IMR-90 (cell line): ENCODE measurements at places on chromosomes 2 and 18.
A peak's percentile ranks its signal among the peaks of the same experiment; 100 is the strongest.

- no peak overlapping the region for H3K27ac ChIP-seq
- H3K4me3 ChIP-seq: no peak overlapping the region
- no peaks in the 10 kb centered on the region for H3K4me1 ChIP-seq
- H3K27me3 ChIP-seq: no peaks in the 10 kb centered on the region
These were observed 954.6 kb downstream of the TSN start for GRCh38 chr2:122710049-122710448.

- no peaks in the 10 kb centered on the region for H3K36me3 ChIP-seq
- no peak overlapping the region for H3K27ac ChIP-seq
- no peak overlapping the region for H3K4me3 ChIP-seq
- H3K4me1 ChIP-seq: peaks cover 15% of the 10 kb centered on the region
These were observed 16.8 kb downstream of the WDFY1 start for GRCh38 chr2:223928113-223929006.

GRCh38 chr2:230346921-230347533 lies 20.0 kb downstream of the SP140L start:
- H3K27ac ChIP-seq: no peak overlapping the region
- no peaks in the 10 kb centered on the region for H3K4me1 ChIP-seq
- H3K36me3 ChIP-seq: 0 out of 2 replicates have a peak, but pooled peaks cover 3% of the 10 kb centered on the region
- DNase-seq: peak; percentile 8
- H3K4me3 ChIP-seq: no peak overlapping the region

DNA sequence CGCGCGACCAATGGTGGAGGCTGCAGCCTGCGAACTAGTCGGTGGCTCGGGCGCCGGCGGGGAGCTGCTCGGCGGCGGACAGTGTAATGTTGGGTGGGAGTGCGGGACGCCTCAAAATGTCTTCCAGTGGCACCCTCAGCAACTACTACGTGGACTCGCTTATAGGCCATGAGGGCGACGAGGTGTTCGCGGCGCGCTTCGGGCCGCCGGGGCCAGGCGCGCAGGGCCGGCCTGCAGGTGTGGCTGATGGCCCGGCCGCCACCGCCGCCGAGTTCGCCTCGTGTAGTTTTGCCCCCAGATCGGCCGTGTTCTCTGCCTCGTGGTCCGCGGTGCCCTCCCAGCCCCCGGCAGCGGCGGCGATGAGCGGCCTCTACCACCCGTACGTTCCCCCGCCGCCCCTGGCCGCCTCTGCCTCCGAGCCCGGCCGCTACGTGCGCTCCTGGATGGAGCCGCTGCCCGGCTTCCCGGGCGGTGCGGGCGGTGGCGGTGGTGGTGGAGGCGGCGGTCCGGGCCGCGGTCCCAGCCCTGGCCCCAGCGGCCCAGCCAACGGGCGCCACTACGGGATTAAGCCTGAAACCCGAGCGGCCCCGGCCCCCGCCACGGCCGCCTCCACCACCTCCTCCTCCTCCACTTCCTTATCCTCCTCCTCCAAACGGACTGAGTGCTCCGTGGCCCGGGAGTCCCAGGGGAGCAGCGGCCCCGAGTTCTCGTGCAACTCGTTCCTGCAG lies at the start of gene HOXD9:
Gene HOXD9, plus strand, starts transcription at position 37 of the 728 bp plus-strand sequence. Its CDS starts 50 bp downstream, at position 87.
- DNase-seq: no peak
- no peaks in the 10 kb centered on the region for H3K36me3 ChIP-seq
- peaks cover 90% of the 10 kb centered on the region for H3K27me3 ChIP-seq
- H3K4me1 ChIP-seq: no peaks in the 10 kb centered on the region

GRCh38 chr2:42369532-42370229 lies 8.7 kb upstream of the COX7A2L start:
- no peak for DNase-seq
- no peaks in the 10 kb centered on the region for H3K36me3 ChIP-seq
- H3K27ac ChIP-seq: no peak overlapping the region
- H3K4me1 ChIP-seq: no peaks in the 10 kb centered on the region

- H3K4me1 ChIP-seq: no peaks in the 10 kb centered on the region
- H3K36me3 ChIP-seq: no peaks in the 10 kb centered on the region
- H3K27ac ChIP-seq: no peak overlapping the region
- H3K4me3 ChIP-seq: no peak overlapping the region
- DNase-seq: no peak
- peaks cover 62% of the 10 kb centered on the region for H3K27me3 ChIP-seq
These were observed 32.3 kb upstream of the ZBTB7C start for GRCh38 chr18:48441405-48441881.

GRCh38 chr2:137093116-137093515 lies 327.8 kb downstream of the THSD7B start:
- no peak for DNase-seq
- H3K27me3 ChIP-seq: no peaks in the 10 kb centered on the region
- H3K4me1 ChIP-seq: no peaks in the 10 kb centered on the region
- H3K27ac ChIP-seq: no peak overlapping the region
- H3K36me3 ChIP-seq: no peaks in the 10 kb centered on the region

GRCh38 chr2:204849892-204850291 lies 304.6 kb downstream of the PARD3B start:
- H3K4me3 ChIP-seq: no peak overlapping the region
- H3K27ac ChIP-seq: no peak overlapping the region
- H3K4me1 ChIP-seq: no peaks in the 10 kb centered on the region
- H3K36me3 ChIP-seq: no peaks in the 10 kb centered on the region

- no peaks in the 10 kb centered on the region for H3K36me3 ChIP-seq
- no peak overlapping the region for H3K4me3 ChIP-seq
- peaks cover 10% of the 10 kb centered on the region for H3K4me1 ChIP-seq
- H3K27ac ChIP-seq: no peak overlapping the region
- DNase-seq: no peak
- no peaks in the 10 kb centered on the region for H3K27me3 ChIP-seq
These were observed 7.0 kb upstream of the ERFE start for GRCh38 chr2:238151628-238152235.

DNA sequence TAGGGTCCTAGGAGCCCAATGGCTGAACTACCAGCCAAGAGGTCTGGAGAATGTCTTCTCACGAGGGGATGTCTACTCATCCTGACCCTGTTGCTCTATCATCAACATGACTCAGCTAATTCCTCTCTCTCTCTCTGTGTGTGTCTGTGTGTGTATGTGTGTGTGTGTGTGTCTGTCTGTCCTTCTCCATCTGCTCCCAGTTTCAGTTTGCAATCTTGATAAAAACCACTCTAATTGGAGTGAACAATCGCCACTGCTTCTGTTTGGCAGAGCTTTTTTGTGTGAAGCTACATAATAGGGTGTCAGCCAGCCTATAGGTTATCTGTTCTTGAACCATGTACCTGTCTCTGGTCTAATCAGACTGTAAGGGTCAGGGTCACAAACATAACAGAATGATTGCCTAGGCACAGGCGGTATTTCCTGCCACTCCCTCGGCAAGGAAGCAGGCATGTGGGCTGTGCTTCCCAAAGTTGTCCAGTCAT lies 219.8 kb downstream of the SH3BP4 start:
- peaks cover 12% of the 10 kb centered on the region for H3K4me1 ChIP-seq
- peak; percentile 81 for DNase-seq
- H3K36me3 ChIP-seq: no peaks in the 10 kb centered on the region
- H3K27ac ChIP-seq: peak overlapping the region; percentile 23; the same call in 1 of the 2 replicates
- no peak overlapping the region for H3K4me3 ChIP-seq

DNA sequence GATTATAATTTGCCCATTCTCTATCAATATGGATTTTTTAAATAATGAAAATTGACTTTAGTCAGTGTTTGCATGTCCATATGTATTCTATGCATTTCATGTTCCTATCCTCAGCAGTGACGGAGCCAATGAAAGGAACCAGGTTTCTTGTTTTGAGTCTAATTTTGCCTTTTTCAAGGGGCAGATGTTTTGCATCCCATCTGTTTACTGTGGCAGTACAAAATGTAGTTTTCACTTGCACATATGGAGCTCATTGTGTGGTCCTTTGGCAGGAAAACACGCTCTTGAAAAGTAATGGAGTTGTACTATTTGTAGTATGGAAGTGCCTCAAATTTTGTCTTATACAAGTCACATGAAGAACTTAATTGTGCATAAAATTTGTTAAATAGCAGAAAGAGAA lies 127.8 kb downstream of the AGPS start:
- H3K27me3 ChIP-seq: no peaks in the 10 kb centered on the region
- peaks cover 2% of the 10 kb centered on the region; the same call in 1 of the 2 replicates for H3K4me1 ChIP-seq
- no peak overlapping the region for H3K27ac ChIP-seq
- no peak overlapping the region for H3K4me3 ChIP-seq
- H3K36me3 ChIP-seq: peaks cover 1% of the 10 kb centered on the region; the same call in 1 of the 2 replicates

GRCh38 chr2:37698931-37699481 lies 27.6 kb upstream of the CDC42EP3 start:
- no peak overlapping the region for H3K4me3 ChIP-seq
- H3K36me3 ChIP-seq: no peaks in the 10 kb centered on the region
- H3K27me3 ChIP-seq: no peaks in the 10 kb centered on the region
- DNase-seq: peak; percentile 73
- H3K27ac ChIP-seq: peak overlapping the region; percentile 80
- H3K4me1 ChIP-seq: peaks cover 9% of the 10 kb centered on the region

DNA sequence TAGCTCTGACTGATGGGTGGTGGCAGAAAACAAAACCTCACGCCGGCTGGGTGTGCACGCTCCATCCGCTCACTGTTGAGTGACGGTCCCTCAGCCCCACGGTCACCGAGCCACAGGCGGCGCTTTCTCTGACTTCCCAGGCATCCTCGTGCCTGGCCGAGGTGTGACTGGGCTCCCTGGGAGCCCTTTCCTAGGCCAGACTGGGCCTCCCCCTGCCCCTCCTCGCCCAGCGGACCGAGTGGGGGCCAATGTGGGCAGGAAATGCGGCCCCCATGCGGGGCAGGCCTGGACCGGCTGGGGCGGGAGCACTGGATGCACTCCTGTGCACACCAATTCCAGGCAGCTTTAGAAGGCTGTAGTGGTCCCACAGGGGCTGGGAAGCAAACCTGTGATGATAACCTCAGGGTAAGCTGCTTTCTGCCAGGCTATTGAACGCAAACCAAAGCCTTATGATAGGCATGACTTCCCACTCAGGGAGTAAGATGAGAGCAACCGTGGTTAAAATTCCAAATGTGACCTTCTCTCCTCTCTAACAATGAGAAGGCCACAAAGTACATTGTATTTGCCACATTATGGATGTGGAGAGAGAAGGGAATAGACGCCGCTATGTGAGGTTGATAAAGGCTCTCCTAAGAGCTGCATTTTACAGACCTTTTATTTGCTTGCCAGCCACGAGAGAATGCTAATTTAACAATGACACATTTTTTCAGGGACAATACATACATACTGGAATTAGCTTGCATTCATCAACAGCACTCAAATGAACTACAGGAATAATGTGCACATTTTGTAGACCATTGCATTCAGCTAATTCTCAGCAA lies 83.9 kb upstream of the PGAP1 start:
- no peak for DNase-seq
- H3K27ac ChIP-seq: no peak overlapping the region
- no peaks in the 10 kb centered on the region for H3K27me3 ChIP-seq
- H3K4me1 ChIP-seq: no peaks in the 10 kb centered on the region

GRCh38 chr2:17517481-17518211 lies 594 bp downstream of the RAD51AP2 start:
- no peaks in the 10 kb centered on the region for H3K36me3 ChIP-seq
- DNase-seq: no peak
- H3K27ac ChIP-seq: no peak overlapping the region
- no peaks in the 10 kb centered on the region for H3K4me1 ChIP-seq
- no peaks in the 10 kb centered on the region for H3K27me3 ChIP-seq

DNA sequence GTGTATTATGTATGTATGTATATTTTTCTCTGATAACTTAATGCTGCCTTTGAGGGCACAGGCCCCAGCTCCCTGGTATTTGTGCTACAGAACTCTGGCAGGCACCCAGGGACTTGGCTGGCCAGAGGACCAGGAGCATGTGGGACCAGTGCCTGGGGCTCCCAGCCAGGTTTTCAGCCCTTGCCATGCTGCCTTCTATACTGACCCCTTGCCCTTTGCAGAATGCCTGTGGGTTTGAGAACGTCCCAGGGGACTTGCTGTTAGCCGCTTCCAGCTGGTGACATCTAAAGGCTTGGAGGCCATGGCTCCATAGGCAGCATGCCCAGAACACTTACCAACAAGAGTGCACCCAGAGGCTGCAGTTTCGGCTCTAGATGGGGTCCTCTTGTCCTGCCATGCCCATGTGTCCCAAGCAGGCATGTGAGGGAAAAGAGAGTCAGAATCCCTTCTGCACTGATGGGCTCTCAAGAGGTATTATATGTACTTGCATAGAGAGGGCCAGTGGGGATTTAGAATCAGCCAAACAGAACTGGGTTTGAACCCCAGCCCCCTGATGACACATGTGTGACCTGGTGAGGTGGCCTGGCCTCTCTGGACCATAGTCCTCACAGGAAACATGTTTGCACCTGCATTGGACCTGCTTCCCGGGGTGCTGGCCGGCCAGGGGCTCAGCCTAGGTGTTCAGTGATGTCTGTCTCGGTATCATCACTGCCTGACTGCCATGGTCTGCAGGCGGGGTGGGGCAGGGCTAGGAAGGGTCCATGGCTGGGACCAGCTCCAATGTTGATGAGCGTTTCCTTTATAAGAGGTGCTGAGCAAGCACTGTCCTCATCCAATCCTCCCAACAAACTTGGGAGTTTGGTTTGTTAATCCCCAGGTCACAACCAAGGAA lies 119.2 kb upstream of the FHL2 start:
- no peak for DNase-seq
- H3K4me1 ChIP-seq: peaks cover 2% of the 10 kb centered on the region; the same call in 1 of the 2 replicates
- H3K27me3 ChIP-seq: peaks cover 21% of the 10 kb centered on the region
- H3K4me3 ChIP-seq: no peak overlapping the region
- no peaks in the 10 kb centered on the region for H3K36me3 ChIP-seq
- H3K27ac ChIP-seq: no peak overlapping the region

GRCh38 chr2:26011609-26011989 lies 22.3 kb upstream of the RAB10 start:
- no peak overlapping the region for H3K4me3 ChIP-seq
- no peak for DNase-seq
- peaks cover 16% of the 10 kb centered on the region for H3K4me1 ChIP-seq
- no peaks in the 10 kb centered on the region for H3K36me3 ChIP-seq

- H3K36me3 ChIP-seq: peaks cover 47% of the 10 kb centered on the region
- no peaks in the 10 kb centered on the region for H3K27me3 ChIP-seq
- peak; percentile 99 for DNase-seq
These were observed 10.9 kb downstream of the MAT2A start for GRCh38 chr2:85549826-85550225.

DNA sequence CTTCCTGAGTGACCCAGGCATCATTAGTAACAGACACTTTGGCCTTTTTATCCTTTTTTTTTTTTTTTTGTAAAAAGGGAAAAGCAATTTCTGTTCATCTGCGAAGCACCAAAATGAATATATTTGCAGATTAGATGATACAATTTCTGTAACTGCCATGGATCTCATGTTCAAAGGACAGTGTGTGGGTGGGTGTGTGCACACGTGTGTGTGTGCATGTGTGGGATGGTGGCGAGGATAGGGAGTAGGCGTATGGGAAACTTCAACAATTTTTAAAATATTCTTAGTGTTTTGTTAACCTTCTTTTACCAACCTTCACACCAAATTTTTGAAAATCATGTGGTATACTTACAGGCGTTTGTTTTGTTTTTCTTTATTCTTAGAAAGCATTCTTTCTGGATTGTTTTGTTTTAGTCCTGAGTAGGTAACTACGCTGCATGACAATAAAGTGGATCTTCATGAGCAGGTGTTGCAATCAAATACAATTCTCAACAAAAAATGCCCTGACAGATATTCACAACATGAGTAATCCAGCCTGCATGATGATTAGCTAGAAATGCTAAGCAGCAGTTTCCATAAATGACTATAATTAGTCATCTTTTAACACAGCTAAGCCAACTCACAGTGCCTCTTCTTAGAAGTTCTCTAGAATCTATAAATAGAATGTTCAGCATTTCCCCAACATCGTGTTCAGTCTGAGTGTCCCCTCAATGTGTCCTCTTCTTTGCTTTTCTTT lies 53.5 kb upstream of the RMDN2 start:
- peak; percentile 81 for DNase-seq
- H3K27me3 ChIP-seq: no peaks in the 10 kb centered on the region
- H3K27ac ChIP-seq: no peak overlapping the region
- H3K4me3 ChIP-seq: no peak overlapping the region
- peaks cover 16% of the 10 kb centered on the region for H3K4me1 ChIP-seq

GRCh38 chr2:47029737-47030524 lies 114.3 kb upstream of the MCFD2 start:
- no peak overlapping the region for H3K4me3 ChIP-seq
- DNase-seq: peak; percentile 52
- no peak overlapping the region; the same call in 1 of the 2 replicates for H3K27ac ChIP-seq
- H3K36me3 ChIP-seq: peaks cover 63% of the 10 kb centered on the region
- peaks cover 33% of the 10 kb centered on the region for H3K4me1 ChIP-seq
